ENCODE measurements at places on chromosomes 3 and 15. TPM values are rescaled to one million over a fixed set of nuclear protein-coding genes. Genes with fewer than 3 reads are reported as not detected.

DNA sequence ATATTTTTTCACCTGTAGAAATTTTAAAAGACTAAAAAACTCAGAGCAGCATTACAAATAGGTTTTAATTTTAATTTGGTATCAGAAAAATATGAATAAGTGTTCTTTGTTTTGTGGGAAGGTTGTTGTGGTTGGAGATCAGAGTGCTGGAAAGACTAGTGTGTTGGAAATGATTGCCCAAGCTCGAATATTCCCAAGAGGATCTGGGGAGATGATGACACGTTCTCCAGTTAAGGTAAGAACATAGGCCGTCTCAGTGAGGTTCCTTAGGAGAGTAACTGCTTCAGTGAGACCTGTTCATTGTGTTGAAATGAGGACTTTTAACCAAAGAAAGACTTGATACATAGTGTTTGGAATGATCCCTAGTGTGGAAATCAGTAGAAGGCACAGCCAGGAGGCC, 44.8 kb downstream of the OPA1 start:
- DNase-seq = no peak

- no peak for DNase-seq
Observed at GRCh38 chr3:63967675-63968611, 55.4 kb downstream of the PSMD6 start.

DNA sequence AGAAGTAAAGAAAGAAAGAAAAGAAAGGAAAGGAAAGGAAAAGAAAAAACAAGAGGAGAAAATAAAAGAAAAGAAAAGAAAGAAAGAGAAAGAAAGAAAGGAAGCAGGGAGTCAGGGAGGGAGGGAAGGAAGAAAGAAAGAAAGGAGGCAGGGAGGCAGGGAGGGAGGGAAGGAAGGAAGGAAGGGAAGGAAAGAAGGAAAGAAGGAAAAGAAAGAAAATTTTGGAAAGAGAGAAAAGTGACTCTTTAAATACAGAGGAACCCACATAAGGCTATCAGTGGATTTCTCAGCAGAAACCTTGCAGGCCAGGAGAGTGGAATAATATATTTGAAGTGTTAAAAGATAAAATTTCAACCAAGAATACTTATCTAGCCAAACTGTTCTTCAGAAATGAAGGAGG, 44.2 kb upstream of the GNB4 start:
- no peak for DNase-seq

DNA sequence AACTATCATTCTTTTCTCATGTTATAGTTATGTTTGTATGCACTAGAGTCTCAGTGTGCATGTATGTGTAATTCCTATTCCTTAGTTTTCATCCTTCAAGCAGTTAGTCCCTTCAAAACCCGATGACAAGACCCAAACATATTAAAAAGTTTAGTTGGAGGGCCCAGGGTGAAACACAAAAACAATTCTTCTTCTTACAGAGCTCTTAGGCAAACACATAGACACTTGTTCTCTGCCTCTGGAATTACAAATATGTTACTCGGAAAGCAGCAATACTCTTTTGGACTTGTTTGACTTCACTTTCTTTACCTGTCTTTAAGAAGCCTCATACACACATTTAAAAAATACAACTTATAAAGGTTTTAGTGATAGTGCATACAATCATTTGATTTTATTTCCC, 763 bp upstream of the CNTN6 start:
- DNase-seq = no peak

The TGM4 gene
- not detected for total RNA-seq

All from NCI-H460 (cell line).